ENCODE measurements at places on chromosomes 2 and 18. TPM values are rescaled to one million over a fixed set of nuclear protein-coding genes. Genes with fewer than 3 reads are reported as not detected.

ADAM23 gene
- 12.6 TPM for total RNA-seq

PARD3B gene
- total RNA-seq, result 0.83 TPM

ACVR1C gene
- 0.08 TPM for total RNA-seq

RGPD5 gene
- 7.8 TPM for total RNA-seq

KDSR gene
- total RNA-seq, result 40.5 TPM

CDH2 gene
- total RNA-seq, result 38.1 TPM

GPC1 gene
- 214 TPM for total RNA-seq

DNER gene
- total RNA-seq, result 10.0 TPM

TWIST2 gene
- total RNA-seq, result 8.6 TPM

SH3BP4 gene
- total RNA-seq, result 36.3 TPM

GPR55 gene
- total RNA-seq, result not detected

KIAA2012 gene
- not detected for total RNA-seq

ARHGEF33 gene
- total RNA-seq, result not detected

RSAD2 gene
- total RNA-seq, result 0.27 TPM

ARHGAP28 gene
- 0.08 TPM for total RNA-seq

HJURP gene
- 93.0 TPM for total RNA-seq

TMSB10 gene
- 10,969 TPM for total RNA-seq

TCF7L1 gene
- total RNA-seq, result 10.5 TPM

ALPI gene
- total RNA-seq, result not detected

DSEL gene
- total RNA-seq, result 0.37 TPM

RGPD4 gene
- 0.11 TPM for total RNA-seq

BOK gene
- 33.8 TPM for total RNA-seq

CTNNA2 gene
- total RNA-seq, result 0.15 TPM

LCT gene
- total RNA-seq, result not detected

IL37 gene
- not detected for total RNA-seq

IL36RN gene
- 0.13 TPM for total RNA-seq

SP140L gene
- 4.4 TPM for total RNA-seq

CYP27A1 gene
- 0.20 TPM for total RNA-seq

C1QL2 gene
- 0.28 TPM for total RNA-seq

DNAH6 gene
- 0.44 TPM for total RNA-seq

SPAST gene
- total RNA-seq, result 15.9 TPM

ABCG8 gene
- not detected for total RNA-seq

ZAP70 gene
- not detected for total RNA-seq

MOGAT1 gene
- total RNA-seq, result not detected

ZNF892 gene
- 0.70 TPM for total RNA-seq

LYG2 gene
- total RNA-seq, result not detected

ASB3 gene
- total RNA-seq, result 12.8 TPM

COPS7B gene
- total RNA-seq, result 40.9 TPM

C2orf15 gene
- total RNA-seq, result 0.99 TPM

GPBAR1 gene
- total RNA-seq, result 0.12 TPM

WDR35 gene
- 18.3 TPM for total RNA-seq

PROKR1 gene
- total RNA-seq, result not detected

RBM44 gene
- 0.29 TPM for total RNA-seq

AOX1 gene
- total RNA-seq, result 4.9 TPM

HAAO gene
- total RNA-seq, result not detected

HTR2B gene
- not detected for total RNA-seq

ALK gene
- total RNA-seq, result not detected

GALNT3 gene
- total RNA-seq, result 0.11 TPM

MPPE1 gene
- 17.8 TPM for total RNA-seq

SCTR gene
- total RNA-seq, result not detected

CD28 gene
- total RNA-seq, result not detected

PLA2R1 gene
- 2.7 TPM for total RNA-seq

ODC1 gene
- total RNA-seq, result 132 TPM

SP140 gene
- not detected for total RNA-seq

MAP2 gene
- total RNA-seq, result 1.3 TPM

NPPC gene
- total RNA-seq, result 0.41 TPM

STARD6 gene
- total RNA-seq, result not detected

CAPN13 gene
- 0.27 TPM for total RNA-seq

Data from A549 treated with ZK216348 at 1 μM for 4 hours (cell line).